ENCODE measurements at places on chromosomes 7 and 10.

- DNase-seq = no peak
These were observed 132.4 kb upstream of the PRSS1 start for GRCh38 chr7:142616842-142617241.

- DNase-seq = no peak
These were observed 358.7 kb downstream of the PHF14 start for GRCh38 chr7:11332186-11332864.

- no peak for DNase-seq
These were observed 10.3 kb downstream of the THAP5 start for GRCh38 chr7:108559253-108559652.

- no peak for DNase-seq
These were observed 92.4 kb downstream of the GLI3 start for GRCh38 chr7:42144604-42145003.

DNA sequence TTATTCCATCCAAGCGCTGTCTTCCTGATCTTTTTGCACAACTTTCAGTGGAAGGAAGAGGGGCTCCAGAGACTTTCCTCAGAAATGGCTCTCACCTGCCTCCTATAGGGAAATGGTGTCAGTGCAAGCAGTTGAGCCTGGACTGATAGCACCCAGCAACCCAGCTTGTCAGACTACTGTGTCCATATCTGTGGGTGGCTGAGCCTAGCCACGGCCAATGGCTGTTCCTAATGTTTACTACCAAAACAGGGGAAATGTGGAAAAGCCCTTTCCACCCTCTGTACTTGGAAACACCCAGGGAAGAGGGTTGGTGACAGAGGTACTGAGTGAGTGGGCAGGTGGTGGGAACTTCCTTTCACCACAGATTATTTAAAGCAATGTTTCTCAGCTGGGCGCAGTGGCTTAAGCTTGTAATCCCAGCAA lies 4.3 kb upstream of the YKT6 start:
- no peak for DNase-seq

DNA sequence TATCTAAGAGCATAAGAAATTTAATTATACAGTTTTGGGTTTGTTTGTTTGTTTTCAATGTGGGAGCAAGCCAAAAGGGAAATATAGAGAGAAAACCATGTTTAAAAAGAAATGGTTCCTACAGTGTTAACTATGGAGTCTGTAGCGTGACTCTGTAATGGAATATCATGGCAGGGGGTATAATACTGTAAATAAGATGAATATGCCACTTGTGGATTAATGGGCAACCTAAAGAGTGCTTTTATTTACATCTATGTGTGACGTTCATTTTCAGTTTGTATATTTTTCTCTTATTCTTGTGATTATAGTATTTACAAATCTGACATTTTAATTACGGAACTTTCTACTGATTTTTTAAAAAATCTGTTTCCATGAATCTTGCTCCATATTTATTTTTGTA lies 95.9 kb downstream of the POLL start:
- no peak for DNase-seq

GRCh38 chr10:80664071-80664680 lies 126.5 kb downstream of the SH2D4B start:
- peak; percentile 81 for DNase-seq

DNA sequence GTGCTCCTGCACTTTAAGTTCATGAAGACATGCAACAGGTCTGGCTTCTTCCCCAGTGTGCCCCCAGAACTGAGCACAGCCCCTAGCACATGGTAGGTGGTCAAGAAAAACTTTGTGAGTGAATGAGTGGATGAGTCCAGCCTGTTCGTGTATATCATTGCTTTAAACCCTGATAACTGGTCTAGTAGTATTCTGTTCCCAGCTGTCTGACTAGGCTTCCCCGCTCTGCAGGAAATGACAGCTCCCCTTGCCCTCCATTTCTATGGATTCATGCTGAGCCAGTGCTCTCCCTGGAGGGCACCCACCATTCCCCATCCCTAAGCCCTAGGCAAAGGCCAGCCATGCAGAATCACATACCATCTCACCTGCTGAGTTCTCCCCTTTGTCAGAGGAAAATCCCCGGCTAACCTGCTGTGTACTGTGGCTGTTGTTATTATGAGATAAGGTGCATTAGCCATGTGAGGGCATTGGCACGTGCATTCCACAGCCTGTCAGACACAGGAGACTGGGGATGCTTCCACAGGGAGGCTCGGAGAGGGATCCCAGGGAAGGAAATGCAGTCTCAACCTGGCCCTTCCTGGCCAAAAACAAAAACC lies 698.9 kb downstream of the GRID1 start:
- DNase-seq = no peak

DNA sequence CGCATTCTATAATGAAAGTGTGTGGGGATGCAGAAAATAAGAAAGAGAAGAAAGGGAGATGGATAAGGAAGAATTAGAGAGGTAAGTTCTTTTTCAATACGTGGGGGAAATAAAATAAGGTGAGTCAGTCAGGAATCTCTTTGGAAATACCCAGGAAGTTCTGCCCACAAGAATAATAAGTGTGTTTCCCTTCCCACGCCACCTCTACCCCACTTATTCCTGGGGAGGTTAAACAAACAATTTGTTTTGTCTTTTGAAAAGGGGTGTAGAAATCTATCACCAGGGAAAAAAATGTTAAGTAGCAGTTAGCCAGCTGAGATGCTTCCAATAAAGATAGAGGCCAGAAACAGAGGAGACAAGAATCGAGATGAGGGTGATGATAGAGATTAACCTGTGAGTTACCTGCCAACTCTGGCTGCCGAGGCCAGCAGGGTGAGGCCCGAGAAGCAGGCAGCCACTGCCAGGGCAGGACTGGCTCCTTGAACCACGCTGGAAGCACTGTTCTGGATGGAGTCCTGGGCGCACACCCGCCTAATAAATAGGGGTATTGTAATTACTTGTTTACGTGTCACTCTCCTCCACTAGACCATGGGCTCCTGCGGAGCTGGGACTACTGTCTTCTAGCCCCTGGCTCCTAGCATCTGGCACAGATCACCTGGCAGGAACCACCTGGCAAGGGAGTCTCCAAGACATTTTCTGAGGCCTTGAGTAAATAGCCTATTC lies 191.3 kb downstream of the FGFR2 start:
- DNase-seq = no peak

DNA sequence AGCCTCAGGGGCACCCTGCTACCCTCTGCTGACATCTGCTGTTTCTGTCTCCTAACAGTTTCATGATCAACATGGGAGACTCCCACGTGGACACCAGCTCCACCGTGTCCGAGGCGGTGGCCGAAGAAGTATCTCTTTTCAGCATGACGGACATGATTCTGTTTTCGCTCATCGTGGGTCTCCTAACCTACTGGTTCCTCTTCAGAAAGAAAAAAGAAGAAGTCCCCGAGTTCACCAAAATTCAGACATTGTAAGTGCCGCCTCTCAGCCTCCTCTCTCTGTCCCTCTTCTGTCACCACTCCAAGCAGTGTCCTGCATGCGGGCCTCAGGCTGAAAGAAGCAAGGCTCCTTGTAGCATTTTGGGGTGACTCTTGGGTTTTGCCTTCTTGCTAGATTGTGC lies 39.0 kb downstream of the POR start:
- DNase-seq = no peak

DNA sequence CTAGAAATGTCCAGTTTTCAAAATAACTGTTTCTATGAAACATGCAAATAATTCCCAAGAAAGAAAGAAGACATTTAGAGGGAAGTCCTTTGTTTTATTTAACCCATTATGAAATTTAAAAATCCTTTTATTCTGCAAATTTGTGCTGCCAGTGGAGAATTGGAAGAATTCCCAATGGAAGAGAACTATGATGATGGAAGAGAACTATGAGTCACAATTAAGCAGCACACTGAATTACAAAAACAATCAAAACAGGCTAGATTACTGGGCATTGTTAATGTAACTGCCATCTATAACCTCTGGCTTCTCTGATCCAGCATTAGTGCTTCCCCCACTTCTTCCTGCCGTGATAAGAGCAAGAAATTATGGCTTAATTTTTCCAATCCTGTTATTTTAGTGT lies 126.2 kb upstream of the FEZF1 start:
- DNase-seq = no peak

GRCh38 chr10:132698211-132698751 lies 87.7 kb downstream of the NKX6-2 start:
- no peak for DNase-seq

- DNase-seq = no peak
These were observed 468 bp upstream of the TRIM56 start for GRCh38 chr7:101084865-101085161.

DNA sequence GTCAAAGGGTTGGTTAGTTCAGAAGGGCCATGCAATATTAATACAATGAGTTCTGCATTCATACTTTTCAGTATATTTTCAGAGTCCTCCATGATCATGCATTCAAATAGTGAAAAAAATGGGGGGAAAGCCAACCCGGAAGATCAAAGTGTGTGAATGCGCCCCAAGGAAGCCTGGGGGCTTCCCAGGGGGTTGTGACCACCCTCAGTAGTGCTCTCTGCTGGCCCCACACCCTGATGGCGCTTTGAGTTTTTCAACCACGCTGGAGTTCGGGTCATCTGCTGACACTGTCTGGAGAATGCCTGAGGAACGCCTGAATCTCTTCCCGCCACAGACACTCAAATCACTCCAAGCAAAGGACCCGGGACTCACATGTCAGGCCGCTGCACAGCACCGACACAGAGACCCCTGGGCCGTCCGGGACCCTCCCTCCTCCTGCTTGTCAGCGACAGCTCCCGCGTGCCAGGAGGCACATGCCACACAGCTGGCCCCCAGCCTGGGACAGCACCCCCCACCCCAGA lies 1.0 kb downstream of the TNS3 start:
- no peak for DNase-seq

GRCh38 chr10:122417667-122418066 lies 36.8 kb upstream of the ARMS2 start:
- DNase-seq = no peak

DNA sequence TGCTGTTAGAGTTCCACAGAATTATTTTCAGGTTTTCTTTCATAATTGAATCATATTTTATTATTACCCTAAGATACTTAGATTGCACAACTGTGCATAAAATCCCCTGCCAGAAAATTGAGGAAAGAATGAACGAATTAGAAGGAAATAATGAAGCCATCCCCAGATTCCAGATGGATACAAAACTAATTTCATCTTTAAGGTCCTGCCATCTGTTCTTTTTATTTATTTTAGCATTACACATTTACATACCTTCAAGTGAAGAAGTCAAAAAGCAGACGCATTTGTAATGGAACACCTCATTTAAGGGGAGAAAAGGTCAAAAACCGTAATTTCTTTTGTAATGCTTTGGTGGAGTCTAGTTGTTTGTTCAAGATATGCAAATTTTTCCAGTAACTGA lies 77.0 kb upstream of the LRRTM3 start:
- DNase-seq = no peak

GRCh38 chr10:89651916-89652573 lies 7.0 kb upstream of the PANK1 start:
- DNase-seq = no peak

DNA sequence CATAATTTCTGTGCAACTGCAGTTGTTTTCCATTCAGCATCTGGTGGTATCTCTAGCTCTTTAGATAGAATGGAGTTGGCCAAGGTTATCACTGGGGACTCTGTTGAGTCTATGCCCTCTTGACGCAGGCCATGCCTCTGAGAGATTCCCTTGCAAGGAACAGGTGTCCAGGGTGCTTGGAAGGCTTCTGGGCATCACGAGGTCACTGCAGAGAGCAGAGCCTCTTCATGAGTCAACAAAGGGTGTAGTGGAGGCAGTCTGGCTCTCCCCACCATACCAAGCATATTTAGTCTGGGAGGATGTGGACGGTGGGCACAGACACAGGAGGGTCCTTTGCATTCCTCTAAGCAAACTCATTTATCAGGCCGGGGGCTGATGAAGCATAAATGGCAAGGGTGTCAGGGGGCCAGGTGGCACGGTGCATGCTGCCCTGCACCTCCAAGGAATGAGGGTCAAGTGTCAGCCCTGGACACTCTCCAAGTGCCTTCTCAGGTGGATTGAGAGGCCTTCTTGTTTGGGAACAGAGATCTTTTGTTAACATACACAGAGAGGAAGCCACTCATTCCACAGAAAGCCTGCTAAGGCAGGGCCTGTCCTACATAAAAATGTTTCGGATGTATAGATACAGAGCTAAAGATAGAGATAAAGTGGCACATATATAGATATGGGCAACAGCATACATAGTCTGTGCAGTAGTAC lies 328.6 kb downstream of the INHBA start:
- no peak for DNase-seq

- DNase-seq = no peak
These were observed 108.2 kb downstream of the CHRM2 start for GRCh38 chr7:136976504-136977251.

DNA sequence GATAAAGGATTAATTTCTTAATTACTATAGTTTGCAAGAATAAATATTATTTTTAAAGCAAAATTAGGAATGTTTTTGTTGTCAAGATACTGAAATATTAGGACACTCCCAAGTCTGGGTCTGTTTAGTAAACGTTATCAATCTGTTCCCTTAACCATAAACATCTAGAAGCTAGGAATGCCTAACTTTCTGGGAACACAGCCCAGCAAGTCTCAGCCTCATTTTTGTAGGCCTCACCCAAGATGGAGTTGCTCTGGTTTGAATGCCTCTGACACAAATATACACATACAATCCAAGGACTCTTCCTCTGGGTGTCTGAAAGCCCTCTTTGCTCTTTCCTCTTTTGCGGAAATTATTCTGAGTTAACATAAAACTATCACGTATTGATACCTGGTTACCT lies 487.4 kb upstream of the CELF2 start:
- no peak for DNase-seq

GRCh38 chr10:24503461-24504320 lies 220.0 kb downstream of the ARHGAP21 start:
- DNase-seq = no peak

- peak; percentile 23 for DNase-seq
These were observed 13.0 kb downstream of the SLC18A2 start for GRCh38 chr10:117253908-117254307.

DNA sequence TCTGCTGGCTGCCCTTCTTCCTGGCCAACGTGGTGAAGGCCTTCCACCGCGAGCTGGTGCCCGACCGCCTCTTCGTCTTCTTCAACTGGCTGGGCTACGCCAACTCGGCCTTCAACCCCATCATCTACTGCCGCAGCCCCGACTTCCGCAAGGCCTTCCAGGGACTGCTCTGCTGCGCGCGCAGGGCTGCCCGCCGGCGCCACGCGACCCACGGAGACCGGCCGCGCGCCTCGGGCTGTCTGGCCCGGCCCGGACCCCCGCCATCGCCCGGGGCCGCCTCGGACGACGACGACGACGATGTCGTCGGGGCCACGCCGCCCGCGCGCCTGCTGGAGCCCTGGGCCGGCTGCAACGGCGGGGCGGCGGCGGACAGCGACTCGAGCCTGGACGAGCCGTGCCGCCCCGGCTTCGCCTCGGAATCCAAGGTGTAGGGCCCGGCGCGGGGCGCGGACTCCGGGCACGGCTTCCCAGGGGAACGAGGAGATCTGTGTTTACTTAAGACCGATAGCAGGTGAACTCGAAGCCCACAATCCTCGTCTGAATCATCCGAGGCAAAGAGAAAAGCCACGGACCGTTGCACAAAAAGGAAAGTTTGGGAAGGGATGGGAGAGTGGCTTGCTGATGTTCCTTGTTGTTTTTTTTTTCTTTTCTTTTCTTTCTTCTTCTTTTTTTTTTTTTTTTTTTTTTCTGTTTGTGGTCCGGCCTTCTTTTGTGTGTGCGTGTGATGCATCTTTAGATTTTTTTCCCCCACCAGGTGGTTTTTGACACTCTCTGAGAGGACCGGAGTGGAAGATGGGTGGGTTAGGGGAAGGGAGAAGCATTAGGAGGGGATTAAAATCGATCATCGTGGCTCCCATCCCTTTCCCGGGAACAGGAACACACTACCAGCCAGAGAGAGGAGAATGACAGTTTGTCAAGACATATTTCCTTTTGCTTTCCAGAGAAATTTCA lies 1.7 kb downstream of the ADRB1 start:
- DNase-seq = no peak

GRCh38 chr7:101066141-101066832 lies 19.0 kb upstream of the TRIM56 start:
- DNase-seq = no peak

- no peak for DNase-seq
These were observed 123.2 kb downstream of the HERPUD2 start for GRCh38 chr7:35571611-35572240.

Measured in ureter (tissue), 1 donor.